ENCODE measurements at places on chromosomes 1 and 21.

DNA sequence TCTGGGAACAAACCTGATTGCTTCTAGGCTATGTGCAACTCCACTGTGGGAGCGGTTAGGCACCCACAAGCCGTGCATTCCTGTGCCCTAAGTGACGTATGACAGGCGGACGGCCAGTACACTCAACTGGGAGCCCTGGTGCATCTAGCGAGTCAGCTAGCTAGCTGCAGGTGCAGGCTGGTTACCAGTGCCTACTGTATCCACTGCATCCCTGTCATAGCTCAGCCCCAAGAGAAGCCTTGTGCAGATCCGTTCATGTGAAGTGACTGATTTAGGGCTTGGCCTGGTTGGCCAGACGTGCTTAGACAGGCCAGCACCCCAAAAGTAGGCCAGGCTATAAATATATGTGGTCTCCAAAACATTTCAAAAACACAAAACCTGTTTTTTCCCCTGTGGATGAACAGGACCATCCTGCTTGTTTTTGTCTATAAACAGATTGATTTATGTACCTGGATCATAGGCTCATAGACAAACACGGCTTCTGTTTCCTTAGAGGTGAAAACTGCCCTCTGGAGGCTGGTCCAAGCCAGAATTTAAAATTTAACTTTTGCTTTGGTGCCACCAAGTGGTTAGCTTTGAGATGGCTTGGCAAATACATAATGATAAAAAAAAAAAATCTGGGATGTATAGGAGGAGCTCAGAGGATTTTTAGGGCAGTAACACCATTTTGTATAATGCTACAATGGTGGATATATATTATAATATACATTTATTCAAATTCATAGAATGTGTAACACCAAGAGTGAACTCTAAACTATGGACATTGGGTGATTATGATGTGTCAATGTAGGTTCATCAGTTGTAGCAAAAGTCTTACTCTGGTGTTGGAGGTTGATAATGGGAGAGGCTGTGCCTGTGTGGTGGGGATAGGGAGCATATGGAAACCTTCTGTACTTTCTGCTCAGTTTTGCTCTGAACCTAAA lies 68.5 kb downstream of the GIPC2 start:
- peak; percentile 14 for DNase-seq

GRCh38 chr1:193890935-193891334 lies 704.5 kb upstream of the B3GALT2 start:
- no peak for DNase-seq

GRCh38 chr1:81542196-81542595 lies 258.5 kb upstream of the ADGRL2 start:
- DNase-seq: no peak

GRCh38 chr1:86596741-86597290 lies 49.9 kb downstream of the CLCA4 start:
- DNase-seq: no peak

- no peak for DNase-seq
Measured at GRCh38 chr1:68378296-68379084, 71.3 kb downstream of the RPE65 start.

GRCh38 chr1:182394055-182394775 lies 2.6 kb upstream of the GLUL start:
- DNase-seq: no peak

- DNase-seq: peak; percentile 46
Measured at GRCh38 chr1:65002508-65003315, 36.4 kb upstream of the JAK1 start.

DNA sequence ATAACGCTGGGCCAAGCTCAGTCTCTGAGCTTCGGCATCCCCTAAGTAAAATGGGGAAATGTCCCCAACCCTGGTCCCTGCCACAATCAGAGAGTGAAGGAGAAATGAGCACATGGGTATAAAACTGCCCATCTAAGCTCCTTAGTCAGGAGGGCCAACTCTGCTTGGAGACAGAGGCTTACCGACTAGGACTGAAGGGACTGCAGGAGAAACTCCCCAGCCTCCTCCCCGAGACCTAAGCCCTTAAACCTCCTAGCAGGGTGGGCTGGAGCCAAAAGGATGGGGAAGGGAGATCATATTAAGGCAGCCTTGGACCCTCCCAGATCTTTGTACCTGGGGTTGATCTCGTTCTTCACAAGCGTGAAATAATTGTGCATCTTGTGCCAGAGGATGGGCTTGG lies 5.5 kb downstream of the ETNK2 start:
- no peak for DNase-seq

GRCh38 chr1:39690794-39691382 lies 345 bp downstream of the HPCAL4 start:
- no peak for DNase-seq

GRCh38 chr1:55541296-55541695 lies 326.1 kb upstream of the USP24 start:
- no peak for DNase-seq

GRCh38 chr1:246801241-246802020 lies 77.2 kb downstream of the SCCPDH start:
- no peak for DNase-seq

- DNase-seq: no peak
Measured at GRCh38 chr1:60573121-60573520, 499.6 kb upstream of the C1orf87 start.

GRCh38 chr1:169899519-169900217 lies 6.0 kb upstream of the SCYL3 start:
- no peak for DNase-seq

Measured in stimulated activated CD8-positive, alpha-beta memory T cell treated with anti-CD3 and anti-CD28 coated beads, Interleukin-4, amount 100 ng/mL, for 1 hour (primary cell).